AG04450 (cell line): ENCODE measurements at places on chromosomes 6 and 20. TPM values are rescaled to one million over a fixed set of nuclear protein-coding genes. Genes with fewer than 3 reads are reported as not detected.

DNA sequence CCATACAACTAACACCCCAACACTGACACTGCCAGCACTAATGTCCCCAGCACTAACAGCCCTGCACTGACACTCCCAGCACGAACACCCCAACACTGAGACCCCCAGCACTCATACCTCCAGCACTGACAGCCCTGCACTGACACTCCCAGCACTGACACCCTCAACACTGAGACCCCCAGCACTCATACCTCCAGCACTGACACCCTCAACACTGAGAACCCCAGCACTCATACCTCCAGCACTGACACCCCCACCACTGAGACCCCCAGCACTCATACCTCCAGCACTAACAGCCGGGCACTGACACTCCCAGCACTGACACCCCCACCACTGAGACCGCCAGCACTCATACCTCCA lies 57.2 kb downstream of the ERMARD start:
- no peak for DNase-seq

GRCh38 chr6:70686548-70687133 lies 19.0 kb downstream of the SMAP1 start:
- DNase-seq, result no peak

- no peak for DNase-seq
Observed at GRCh38 chr20:16530201-16530681, 43.0 kb downstream of the KIF16B start.

DNA sequence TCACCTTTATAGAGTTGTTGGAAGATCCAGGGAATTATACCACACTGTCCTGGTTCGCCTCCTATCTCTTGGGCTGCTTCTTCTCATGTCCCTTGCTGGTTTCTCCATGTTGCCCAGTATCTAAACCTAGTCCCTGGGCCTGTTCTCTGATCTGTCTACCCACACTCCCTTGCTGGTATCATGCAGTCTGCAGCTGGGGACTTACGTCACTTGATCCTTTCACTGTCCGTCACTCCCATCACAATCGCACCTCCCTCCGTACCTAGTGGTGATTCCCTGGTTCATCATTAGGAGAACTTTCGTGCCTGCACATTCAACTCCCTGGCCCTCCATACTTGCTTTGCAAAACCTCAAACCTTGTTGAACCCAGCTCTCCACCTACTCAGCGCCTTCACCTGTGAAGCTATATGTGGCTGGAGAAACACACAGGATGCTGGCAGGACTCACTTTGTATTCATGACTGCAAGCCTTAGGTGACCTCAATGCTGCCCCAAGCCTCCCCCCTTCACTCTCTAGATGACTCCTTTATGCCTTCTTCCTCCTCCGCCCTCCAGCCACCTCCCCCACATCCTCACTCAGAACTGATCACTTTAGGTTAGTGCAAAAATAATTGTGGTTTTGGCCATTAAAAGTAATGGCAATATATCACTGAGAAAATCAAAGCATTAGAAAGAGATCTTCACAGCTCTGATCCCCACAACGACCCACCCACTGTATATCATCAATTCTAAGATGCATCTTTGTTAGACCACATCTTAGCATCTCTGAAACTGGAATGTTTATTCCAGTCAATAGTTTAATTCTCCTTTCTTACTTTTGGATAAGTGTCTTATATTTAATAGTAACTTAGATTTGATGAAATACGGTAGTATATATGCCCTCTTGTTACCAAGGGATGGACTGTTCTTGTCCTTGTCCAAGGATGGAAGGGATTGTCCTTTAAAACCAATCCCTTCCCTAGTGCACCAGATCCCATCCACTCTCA lies 26.4 kb downstream of the GDAP1L1 start:
- no peak for DNase-seq

DNA sequence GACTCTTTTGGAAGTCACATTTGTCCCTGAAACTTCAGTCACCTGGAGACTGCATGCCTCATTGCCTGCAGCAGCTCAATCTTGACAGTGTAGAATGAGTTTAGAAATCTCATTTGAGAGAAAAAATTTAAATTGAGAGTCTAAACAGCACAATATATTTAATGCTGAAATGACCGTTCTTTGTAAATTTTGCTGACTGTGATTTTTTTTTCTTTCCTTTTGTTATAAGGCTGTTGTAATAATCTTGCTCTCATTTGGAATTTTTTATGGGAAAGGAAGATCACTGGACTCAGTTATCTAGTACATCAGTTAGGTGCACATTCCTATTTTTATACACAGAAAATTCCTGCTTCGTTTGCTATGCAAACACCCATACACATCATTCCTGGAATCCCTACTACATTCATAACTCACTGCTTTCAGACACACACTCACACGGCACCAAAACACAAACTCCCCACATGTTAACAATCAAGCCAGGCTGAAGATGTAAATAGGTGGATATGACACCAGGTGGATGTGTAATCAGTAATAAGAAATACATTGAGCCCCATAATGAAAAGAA lies 43.8 kb downstream of the PTCHD4 start:
- DNase-seq, result no peak

The C6orf15 gene
- not detected in 2 replicates for polyA plus RNA-seq

The B3GALT4 gene
- polyA plus RNA-seq, result 1.1 and 1.4 TPM in 2 replicates

The ID4 gene
- polyA plus RNA-seq, result 0.32 and 0.55 TPM in 2 replicates

The LAMA4 gene
- 231 and 246 TPM in 2 replicates for polyA plus RNA-seq
